ENCODE measurements at places on chromosomes 6 and 20.

DNA sequence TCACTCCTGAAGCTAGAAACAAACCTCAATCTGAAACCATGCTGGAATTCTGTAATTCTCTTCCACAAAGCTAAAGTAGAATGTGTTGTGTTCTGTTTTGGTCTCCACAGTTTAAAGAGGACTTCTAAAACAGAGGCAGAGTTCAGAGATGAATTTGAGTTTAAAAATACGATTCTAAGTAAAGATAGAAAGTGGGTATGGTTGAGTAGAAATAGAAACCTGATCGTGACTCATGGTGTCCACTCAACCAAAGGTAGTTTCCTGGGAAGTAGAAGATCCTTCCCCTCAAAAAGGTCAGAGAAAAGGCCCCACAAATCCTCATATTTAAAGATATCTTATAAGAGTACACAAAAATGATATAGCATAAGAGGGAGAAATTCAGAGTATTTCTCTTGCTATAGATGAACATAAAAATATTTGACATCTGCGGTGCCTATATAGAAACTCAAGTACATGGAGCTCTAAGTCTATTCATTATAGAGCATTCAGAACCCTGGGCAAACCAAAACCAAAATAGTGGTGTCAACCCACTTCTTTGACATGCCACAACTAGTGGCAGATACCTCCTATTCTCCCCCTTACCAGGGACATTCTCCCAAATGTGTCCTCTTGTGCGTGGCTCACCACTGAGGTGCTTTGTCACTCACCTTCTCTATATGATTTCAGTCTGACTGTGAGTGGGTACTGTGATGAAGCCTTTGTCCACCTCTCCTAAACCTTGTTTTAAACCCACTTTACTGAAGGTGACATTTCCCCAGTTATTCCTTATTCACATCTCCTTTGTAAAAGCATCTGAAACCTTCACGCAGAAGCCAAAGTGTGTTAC, 84.5 kb downstream of the PLCB1 start:
- no peak for DNase-seq

GRCh38 chr6:122772724-122773415, 6.6 kb upstream of the FABP7 start:
- DNase-seq: no peak

DNA sequence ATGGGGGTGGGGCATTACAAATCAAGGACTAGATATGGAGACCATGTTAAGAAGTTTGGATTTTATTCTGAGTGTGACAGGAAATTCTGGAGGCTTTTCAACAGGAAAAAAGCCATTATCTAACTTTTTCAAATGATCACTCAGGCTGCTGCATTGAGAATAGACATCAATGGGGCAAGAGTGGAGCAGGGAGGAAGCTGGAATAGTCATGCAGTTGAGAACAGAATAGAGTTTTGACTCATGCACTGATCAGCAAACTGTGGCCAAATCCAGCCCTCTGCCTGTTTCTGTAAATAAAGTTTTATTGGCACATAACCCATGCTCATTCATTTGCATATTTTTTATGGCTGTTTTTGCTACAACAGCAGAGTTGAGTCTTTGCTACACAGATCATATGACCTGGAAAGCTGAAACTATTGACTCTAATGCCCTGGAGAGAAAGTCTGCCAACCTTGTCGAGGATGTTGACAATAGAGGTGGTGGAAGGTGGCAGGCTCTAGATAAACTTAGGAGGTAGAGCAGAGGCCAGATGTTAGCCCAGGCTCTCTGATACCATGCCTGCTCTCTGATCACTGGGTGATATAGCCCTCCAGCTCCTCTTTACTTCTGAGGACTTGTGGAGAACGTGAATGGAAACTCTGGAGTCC, 441.8 kb downstream of the PTPRT start:
- DNase-seq: no peak

DNA sequence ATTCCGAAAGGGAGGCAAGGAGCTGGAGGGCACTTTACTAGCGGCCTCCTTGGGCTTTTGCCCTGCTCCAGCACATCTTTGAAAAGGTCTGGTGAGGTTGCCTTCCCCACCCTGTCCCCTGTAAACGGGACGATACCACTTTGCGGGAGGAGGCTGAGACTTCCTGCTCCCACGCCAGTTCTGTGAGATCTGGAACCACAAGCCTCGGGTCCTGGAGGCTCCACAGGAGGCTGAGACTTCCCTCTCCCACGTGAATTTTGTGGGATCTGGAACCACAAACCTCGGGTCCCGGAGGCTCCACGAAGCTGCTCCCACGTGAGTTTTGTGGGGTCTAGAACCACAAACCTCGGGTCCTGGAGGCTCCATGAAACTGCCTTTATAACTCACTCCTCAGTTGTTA, 209.3 kb downstream of the DLL1 start:
- no peak for DNase-seq

- DNase-seq: no peak
These were observed 536.7 kb upstream of the JARID2 start for GRCh38 chr6:14709066-14709670.

DNA sequence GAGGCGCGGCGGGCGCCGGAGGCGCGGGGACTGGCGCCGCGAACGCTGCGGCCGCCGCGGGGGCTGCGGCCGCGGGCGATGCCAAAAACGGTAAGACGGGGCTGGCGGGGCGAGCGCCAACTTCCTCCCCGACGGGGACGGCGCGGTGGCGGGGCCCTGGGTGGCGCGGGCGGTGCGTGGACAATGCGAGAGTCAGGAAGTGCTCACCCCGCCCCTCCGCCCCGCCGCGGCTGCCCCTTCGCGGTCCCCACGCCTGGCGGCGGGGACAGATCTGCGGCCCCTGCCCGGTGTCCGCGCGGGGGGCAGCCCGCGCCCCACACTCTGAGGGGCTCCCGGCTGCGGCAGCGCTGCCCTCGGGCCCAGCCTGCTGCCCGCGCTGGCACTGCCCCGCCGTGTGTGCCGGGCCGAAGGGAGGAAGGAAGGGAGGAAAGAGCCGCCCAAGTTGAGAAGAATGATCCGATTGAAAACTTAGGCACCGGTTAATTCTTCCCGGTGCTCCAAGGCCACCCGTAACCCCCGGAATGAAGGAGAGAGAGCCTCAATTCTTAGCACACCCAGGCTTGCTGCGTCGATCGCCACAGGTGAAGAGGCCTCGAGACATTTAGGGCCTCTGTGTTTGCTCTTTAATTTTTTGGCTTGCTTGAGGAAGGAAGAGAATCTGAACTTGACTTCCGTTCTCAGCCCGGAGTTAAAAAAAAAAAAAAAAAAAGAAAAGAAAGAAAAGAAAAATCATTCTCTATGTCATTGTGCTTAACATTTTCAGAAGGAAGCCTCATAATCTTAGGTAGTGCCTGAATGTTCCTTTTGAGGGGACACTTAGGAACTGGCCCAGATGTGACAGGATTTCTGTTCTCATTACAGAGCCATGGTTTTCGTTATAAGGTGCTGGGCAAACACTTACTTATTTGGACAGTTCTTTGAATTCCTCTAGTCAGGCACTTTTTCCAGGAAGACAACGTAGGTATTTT, 982 bp downstream of the HECA start:
- no peak for DNase-seq

DNA sequence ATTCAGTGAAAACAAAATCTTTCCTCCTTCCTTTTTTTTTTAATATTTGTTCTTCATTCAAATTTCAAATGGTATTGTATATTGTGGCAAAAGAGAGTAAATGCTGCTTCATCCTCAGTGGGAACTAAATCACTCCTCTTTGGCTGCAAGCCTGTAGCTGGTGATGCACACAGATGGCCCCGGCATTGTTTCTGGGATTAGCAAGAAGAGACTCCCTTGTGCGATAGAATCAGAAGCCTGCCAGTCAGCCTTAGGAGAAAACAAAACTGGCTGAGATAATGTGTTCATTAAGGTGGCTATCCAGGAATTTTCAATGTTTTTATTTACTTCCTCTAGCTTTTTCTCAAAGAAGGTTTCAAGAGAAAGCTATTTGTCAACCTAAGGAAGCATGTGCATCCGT, 20.7 kb upstream of the ELOVL2 start:
- DNase-seq: no peak

DNA sequence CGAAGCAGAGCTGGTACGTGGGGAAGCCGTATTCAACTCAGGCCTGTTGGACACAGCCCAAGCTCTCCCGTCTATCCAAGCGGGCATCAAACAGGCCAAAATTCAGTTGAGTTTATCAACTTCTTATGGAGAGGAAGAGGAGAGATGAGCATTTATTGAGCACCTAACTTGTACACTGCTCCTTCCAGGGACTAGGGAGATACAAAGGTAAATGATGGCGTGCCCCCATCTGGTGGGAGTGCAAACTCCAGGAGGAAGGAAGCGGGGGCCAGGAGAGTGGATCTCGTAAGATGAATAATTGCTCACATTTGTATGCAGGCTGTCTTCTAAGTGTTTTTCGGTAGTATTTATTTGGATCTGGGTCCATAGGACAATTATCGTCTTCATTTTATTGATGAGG, 146.6 kb downstream of the SOBP start:
- no peak for DNase-seq

DNA sequence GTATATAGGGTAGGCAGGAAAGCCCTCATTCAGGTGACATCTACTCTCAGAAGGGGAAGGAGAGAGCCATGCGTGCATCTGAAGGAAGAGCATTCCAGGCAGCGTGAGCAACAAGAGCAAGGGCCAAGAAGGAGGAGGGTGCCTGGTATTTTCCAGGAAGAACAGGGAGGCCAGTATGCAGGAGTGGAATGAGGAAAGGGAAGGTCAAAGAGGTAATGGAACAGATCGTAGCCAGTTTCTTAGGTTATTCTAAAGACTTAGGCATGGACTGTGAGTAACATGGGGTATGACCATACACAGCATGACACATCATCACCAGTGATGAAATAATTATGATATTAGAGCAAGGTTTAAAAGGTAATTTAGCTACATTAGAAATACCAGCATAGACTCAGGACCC, 24.1 kb downstream of the ALDH8A1 start:
- no peak for DNase-seq

GRCh38 chr6:12967686-12968085, 251.1 kb downstream of the PHACTR1 start:
- DNase-seq: no peak

GRCh38 chr6:124389127-124389526, 573.1 kb upstream of the RNF217 start:
- no peak for DNase-seq

DNA sequence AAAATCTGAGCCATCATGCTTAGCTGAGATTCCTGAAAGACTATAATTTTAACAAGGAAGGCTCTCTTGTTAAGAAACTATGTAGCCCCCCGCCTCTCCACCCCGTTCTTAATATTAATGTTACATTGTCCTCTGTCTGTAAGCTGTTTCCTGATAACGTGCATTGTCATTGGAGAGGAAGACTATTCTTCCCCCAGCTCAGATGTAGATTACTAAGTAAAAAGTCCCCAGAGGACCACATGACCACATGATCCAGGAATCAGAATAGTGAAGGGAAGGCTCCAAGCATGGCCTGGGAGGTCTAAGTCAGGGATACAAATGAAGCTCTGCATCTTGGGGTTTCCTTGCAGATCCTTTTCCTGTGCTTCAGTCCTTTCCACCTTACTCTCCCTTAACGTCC, 106.4 kb downstream of the JARID2 start:
- no peak for DNase-seq

DNA sequence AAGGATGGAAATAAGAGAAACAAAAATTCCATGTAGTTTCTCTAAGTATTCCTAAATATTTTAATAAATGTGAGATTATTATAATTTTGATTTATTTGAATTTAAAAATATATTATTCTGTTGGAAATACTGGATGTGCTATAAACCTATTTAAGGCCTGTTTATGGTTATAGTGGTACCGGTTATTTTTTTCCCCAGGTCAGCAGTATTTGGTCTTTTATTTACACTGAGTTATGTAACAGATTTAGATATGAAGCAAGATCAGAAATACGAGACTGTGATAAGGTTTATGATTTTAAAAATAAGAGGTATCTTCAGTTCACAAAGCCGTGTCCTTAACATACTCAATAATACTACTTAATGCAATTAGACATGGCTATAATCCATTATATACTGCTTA, 634.3 kb upstream of the POU3F2 start:
- no peak for DNase-seq

DNA sequence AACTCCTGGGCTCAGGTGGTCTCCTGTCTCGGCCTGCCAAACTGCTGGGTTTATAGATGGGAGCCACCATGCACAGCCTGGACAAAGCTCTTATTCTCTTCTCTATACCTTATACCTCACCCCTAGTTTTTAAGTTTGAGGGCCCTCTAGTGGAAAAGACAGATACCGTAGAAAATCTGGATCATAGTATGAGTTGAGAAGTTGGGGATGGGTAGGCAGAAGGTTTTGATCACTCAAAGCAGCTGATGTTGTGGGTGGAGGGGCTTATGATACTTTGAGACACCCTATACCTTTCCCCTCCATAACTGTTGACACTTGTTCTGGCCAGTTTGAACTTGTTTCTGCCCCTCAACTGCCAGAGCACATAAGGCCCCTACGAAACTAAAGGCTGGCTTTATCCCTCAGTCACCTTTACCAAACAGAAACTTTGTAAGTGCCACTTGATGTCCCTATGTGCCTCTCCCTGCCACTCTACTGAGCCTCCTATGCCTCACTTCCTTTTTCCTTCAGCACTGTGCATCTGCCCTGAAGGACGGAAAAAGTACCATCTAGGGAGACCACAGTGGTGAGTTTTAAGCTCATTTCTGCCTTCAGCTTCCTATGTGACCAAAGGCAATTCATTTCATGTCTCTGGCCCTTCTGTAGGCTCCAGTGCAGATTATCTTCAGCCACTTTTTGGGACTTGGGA, 28.6 kb downstream of the RALY start:
- DNase-seq: peak; percentile 12

DNA sequence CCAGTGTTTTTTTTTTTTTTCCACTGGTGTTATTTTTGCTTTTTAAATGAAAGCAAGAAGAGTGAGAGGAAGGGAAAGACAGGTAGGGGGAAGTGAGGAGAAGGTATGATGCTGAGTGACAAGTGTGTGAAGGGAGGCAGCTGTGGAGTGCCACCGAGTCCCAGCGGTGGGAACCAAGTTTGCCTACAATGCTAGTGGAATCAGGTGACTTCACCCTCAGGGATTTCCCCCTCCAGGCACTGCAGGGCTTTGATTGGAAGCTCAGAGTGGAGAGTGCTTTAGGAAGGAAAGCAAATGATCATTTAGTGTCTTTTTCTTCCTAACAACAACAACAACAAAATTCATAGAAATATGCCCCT, 120.5 kb upstream of the ENPP5 start:
- no peak for DNase-seq

DNA sequence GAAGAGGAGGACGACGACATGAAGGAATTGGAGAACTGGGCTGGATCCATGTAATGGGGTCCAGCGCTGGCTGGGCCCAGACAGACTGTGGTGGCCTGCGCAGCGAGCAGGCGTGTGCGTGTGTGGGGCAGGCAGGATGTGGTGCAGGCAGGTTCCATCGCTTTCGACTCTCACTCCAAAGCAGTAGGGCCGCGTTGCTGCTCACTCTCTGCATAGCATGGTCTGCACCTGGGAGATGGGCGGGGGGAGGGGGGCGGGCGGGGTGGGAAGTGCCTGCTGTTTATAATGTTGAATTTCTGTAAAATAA, 42.3 kb downstream of the CHMP4B start:
- DNase-seq: no peak

- no peak for DNase-seq
These were observed 144.9 kb upstream of the OLIG3 start for GRCh38 chr6:137638926-137639706.

GRCh38 chr6:5490501-5491069, 229.3 kb downstream of the FARS2 start:
- DNase-seq: no peak

Data from GM18507 (cell line).